ENCODE measurements at places on chromosomes 4 and X.

GRCh38 chr4:115424852-115425251, 311.4 kb upstream of the NDST4 start:
- no peak for DNase-seq

- no peak for DNase-seq
Observed at GRCh38 chrX:71056867-71057266, 11.3 kb downstream of the SNX12 start.

DNA sequence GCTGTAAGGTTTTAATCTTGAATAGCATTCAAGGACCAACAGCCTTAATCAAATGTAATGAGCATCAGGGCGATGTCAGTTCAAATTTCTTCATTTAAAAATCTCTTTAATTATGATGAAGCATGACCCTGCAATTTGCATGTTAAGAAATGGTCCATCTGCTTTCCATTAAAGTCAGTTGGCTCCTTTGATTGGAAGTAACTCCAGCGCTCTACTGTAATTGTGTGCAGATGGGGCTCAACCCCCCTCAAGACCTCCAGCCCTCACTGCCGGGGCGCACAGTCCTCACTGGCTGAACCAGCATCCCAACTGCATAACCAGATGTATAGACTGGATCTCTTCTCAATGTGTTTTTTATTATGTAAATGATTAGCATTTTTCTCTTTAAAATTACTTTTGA, 126.9 kb downstream of the VCX3B start:
- no peak for DNase-seq

GRCh38 chrX:63525491-63525890, 174.4 kb upstream of the SPIN4 start:
- DNase-seq = no peak

DNA sequence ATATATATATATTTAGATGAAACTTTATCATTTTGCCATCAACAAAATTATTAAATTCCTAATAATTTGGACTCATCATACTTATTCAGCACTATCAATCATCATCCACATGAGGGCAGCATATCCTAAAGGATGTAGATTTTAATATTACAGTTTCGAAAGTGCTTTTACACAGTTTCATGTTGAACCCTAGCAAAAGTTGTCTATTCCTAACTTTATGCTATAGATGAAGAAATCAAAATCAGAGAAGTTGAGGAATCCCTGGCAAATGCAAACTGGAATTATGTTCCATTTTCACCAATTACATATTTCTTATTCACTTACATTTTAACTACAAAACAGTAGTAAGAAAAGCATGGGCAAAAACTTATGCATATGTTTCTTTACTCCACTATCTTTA, 36.6 kb upstream of the UGT2A1 start:
- peak; percentile 14 for DNase-seq

- no peak for DNase-seq
Observed at GRCh38 chr4:134202166-134202956, 772 bp upstream of the PABPC4L start.

DNA sequence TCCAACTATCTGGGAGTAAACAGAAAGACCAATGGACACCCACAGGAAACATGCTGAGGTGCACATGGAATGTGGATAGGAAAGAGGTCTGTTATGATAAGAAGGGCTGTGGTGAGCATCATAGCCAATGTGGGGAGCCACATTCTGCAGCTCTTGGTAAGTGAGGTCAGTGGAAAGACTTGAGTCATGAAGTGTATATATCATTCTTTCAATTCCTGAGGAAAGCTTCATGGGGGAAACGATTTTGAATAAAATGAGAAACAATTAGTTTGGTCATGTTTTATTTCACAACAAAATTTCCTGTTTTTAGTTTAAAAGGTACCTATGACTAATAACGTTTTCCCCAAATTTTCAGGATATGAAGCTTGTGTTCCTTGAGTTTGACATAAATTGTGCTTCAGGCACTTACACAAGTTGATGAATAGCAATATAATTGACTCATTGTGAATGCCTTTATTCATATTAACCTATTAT, 41.4 kb upstream of the RASSF6 start:
- no peak for DNase-seq

DNA sequence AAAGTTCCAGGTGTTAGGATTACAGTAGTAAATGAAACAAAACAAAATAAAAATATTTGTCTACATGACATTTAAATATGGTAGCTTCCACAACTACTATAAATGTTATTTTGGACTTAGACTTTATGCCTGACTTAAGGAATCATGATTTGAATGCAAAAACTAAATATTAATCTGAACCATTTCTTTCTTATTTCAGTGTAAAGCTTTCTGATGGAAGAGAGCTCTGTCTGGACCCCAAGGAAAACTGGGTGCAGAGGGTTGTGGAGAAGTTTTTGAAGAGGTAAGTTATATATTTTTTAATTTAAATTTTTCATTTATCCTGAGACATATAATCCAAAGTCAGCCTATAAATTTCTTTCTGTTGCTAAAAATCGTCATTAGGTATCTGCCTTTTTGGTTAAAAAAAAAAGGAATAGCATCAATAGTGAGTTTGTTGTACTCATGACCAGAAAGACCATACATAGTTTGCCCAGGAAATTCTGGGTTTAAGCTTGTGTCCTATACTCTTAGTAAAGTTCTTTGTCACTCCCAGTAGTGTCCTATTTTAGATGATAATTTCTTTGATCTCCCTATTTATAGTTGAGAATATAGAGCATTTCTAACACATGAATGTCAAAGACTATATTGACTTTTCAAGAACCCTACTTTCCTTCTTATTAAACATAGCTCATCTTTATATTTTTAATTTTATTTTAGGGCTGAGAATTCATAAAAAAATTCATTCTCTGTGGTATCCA, 1.6 kb downstream of the CXCL8 start:
- DNase-seq = no peak

DNA sequence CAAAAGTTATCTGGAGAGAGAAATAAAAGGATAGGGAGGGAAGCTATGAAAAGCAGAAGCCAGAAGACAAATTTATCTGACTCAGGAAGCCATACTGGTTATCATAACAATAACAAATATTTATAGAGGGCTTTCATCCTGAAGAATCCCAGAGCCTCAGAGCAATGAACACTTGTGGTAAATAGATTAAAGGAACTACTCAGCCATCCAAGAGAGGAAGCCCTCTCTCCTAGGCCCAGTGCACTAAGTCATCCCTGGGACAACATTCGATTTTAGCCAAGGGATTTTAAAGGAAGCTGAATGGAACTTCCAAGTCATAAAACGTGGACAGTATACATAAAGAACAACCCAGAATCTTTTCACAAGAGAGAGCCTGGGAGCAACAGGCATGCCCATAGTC, 76.9 kb downstream of the COL4A6 start:
- no peak for DNase-seq

- peak; percentile 31 for DNase-seq
Observed at GRCh38 chr4:125316401-125316790, 1.6 kb downstream of the FAT4 start.

GRCh38 chrX:134254511-134254910, 17.5 kb downstream of the CCDC160 start:
- no peak for DNase-seq

DNA sequence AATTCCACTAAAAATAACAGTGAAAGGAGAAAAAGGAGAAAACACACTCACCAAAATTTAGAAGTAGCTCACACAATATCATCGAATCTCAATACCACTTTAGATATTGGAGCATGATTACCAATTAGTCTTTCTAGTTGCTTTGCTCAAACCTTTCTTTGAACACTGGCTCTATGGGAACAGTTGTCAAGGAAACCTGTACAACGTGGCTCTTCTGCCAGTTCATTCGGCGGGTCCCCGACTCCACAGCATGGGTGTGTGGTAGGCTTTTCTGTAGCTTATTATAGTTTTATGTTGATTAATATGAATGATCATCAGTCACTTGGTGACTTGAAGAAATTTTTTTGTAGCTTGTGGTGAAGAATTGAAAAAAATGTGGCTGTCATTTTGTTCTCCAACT, 50.2 kb upstream of the TMEM150C start:
- DNase-seq = no peak

DNA sequence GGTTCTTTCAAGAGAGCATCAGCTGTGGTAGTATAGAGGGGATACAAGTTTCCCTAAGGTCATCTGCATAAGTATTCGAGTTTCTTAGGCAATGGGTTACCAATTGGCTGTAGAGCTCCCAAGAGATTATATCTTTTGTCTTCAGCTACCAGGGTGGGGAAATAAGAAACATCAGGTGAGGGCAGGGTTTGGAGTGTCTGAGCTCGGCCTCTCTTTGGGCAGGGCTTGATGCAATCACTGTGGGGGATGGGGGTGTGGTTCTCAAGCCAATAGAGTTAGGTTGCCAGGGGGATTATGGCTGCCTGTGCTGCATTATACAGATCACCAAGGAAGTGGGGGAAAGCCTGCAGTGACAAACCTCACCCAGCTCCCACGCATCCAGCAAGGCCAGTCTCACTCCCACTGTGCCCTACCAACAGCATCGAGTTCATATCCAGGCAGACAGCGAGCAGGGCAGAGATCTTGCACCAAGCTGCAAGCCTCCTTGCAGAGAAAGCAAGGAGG, 172.1 kb upstream of the MAGEE2 start:
- no peak for DNase-seq

GRCh38 chrX:30938295-30938694, 49.2 kb upstream of the TAB3 start:
- no peak for DNase-seq

- no peak for DNase-seq
Observed at GRCh38 chrX:13252726-13253125, 67.1 kb downstream of the ATXN3L start.

- no peak for DNase-seq
Observed at GRCh38 chrX:78655642-78656041, 3.5 kb downstream of the RTL3 start.

- no peak for DNase-seq
Observed at GRCh38 chr4:73053974-73054480, 15.5 kb downstream of the COX18 start.

DNA sequence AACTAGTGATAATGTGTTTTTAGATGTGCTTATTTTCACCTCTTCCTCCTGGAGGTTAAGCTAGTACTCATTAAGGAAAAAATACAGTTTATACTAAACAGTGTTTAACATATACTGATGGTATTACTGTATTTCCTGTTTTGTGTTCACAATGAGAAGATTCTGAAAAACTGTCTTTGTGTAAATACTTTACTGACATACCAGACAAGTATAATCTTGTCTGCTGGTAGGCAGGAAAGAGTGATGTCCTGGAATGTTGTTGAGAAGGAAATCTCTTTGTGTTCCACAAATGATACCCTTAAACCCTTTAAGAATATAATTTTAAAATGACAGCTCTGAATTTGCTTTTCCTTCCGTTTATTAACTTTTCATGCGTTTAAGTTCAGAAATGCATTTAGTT, 205.5 kb upstream of the NUDT6 start:
- no peak for DNase-seq

- no peak for DNase-seq
Observed at GRCh38 chr4:7559741-7560395, 125.1 kb upstream of the PSAPL1 start.
